ENCODE measurements at places on chromosomes 3 and 15.

- no peak for DNase-seq
Measured at GRCh38 chr3:14141602-14142341, 16.9 kb downstream of the TMEM43 start.

- DNase-seq: no peak
Measured at GRCh38 chr15:94398001-94398400, 166.6 kb downstream of the MCTP2 start.

DNA sequence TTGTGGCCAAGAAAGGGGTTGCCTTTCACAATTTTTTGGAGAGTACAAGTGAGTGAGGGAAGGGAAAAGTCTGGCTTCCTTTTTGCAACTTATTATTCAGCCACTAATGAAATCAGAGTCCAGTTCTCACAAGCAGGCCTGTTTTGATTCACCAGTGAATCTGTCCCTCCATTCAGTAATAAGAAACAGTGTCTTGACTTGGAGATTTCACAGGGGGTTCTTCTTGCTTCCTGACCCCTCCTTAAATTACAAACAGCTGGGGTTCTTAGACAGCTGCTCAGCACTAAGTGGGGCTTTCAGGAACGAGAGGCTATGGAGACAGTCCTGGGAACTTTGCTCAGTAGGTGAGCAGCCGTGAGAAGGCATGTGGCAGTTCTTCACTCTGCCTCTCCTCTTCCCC lies 24.5 kb downstream of the SEMA3G start:
- DNase-seq: no peak

DNA sequence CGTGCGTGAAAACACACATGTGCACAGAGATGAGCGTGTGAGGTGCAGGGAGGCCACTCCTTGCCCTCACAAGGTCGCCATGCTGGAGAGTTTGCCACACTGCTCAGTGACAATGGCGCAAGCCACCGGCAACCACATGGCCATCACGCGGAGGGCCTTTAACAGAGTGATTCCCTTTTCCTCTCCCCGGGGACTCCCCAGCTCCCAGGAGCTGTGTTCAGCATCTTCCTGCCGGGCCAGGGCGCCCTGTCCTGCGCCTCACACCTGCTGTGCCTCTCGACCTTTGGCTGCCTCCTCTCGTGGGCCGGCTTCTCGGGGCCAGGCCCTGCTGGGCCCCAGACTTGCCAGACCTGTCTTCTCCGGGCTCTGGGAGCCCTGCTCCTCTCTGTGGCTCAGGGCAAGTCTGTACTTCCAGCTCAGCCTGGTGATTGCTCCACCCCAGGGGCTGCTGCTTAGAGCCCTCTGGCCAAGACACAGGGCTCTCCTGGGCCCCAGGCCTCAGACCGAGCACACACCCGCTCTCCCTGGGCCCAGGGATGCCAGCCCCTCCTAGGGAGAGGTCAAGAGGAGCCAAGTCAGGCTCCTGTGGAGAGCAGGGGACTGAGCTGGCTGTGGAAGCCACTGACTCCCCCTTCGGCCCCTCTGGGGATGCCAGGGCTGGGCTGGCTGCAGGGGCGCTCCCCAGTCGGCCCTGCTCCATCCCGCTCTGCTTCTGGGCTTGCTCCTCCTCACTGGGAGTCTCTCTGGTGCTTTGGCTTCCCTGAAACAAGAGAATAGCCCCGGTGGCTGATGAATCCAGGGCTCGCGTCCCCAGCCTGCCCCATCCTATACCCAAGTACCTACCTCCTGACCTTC lies 5.6 kb downstream of the CCDC9B start:
- DNase-seq: no peak

GRCh38 chr15:89780601-89781000 lies 4.5 kb downstream of the MESP2 start:
- no peak for DNase-seq

Measured in GM19239 (cell line).